ENCODE measurements at places on chromosomes 4 and X. TPM values are rescaled to one million over a fixed set of nuclear protein-coding genes. Genes with fewer than 3 reads are reported as not detected.

Gene TMEM154
- 20.8 TPM for total RNA-seq

DNA sequence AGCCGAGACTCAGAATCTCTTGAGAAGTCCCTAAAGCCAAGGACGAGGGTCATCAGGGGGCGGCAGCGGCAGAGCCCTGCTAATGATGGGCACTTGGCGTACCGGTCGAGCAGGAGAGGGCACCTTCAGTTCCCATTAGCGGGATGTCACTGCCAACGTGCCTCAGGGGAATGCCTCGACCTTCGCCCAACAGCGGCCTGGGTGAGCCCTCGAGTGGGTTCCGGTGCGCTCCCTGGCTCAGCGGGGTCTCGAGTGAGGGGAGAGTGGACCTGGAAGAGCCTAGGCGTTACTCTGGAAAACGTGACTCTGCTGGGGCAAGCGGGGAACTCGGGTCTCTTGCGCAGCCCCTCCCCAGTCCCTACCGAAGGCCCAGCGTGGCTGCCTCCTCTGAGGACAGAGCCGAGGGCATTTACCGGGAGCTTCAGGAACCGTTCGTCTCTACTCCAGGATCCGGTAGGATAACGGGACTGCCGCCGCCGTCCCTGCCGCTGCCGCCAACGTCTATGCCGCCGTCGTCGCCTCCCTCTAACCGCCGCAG is 36.9 kb downstream of the PGRMC1 start:
- DNase-seq, result no peak

- DNase-seq, result peak; percentile 12
These were observed 25.5 kb downstream of the INTS12 start for GRCh38 chr4:105683038-105683437.

DNA sequence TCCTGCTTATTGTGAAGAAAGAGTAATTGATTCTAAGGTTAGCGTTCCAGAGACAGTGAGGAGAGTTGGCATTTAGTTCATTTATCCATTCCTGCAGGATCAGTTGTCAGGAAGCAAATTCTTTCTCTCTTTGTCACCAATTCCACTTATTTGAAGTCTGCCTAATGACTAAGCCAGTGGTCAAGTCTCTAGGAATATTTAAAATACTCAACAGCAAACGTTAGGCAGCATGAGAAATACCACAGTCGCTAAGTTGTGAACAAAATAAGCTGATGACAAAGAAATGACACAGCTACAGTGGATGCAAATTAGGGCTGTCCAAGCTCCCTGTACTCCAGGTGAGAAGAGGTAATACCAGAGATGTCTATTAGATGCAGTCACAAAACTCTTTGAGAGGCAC is 6.6 kb upstream of the MAGEB17 start:
- peak; percentile 92 for DNase-seq

DNA sequence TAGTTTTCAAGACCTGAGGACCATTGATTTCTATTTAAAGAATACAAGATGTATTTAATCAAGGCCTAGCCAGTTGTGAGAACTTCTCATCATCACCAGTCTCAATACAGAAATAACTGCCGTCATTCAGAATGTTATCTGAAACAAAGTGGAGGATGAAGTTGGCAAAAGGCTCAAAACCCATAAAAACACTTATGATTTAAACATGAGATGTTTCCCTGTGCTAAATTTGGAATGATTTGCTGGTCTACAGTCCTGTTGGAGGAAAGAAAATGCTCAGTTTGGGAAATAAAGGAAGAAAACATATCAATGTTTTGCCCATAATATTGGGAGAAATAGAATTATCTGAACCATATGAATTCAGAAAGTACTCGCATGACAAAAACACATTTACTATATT is 192.2 kb downstream of the ADGRA3 start:
- DNase-seq, result no peak

Gene AMOT
- 36.5 TPM for total RNA-seq

DNA sequence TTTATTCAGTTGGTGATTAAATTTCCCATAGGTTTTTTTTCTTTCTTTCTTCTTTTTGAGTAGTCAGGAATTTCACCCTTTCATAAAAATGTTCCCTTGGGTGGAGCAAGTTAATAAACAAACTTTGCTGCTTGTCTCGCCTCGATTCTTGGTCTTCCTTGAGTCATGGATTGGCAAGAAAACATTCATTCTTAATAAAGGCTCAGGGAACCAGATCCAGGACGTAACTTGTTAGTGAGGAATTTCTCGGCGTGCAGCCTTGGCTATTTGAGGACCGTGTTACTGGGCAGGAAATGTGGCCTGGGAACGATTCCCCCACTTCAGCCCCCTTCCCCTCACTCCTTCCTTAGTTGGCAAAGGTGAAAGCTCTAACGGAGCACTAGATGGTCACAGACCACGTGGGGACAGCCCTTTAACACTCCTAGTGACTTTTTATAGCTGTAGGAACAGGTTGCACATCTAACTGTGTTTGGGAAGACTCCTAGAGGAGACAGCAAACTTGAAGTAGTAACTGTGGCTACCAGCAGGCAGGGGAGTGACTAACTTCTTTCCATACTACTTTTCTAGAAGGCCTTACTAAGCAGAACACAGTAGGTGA is 106.8 kb downstream of the UCHL1 start:
- peak; percentile 50 for DNase-seq

Gene MTNR1A
- total RNA-seq, result not detected

GRCh38 chr4:114323841-114324240 is 274.8 kb upstream of the UGT8 start:
- no peak for DNase-seq

DNA sequence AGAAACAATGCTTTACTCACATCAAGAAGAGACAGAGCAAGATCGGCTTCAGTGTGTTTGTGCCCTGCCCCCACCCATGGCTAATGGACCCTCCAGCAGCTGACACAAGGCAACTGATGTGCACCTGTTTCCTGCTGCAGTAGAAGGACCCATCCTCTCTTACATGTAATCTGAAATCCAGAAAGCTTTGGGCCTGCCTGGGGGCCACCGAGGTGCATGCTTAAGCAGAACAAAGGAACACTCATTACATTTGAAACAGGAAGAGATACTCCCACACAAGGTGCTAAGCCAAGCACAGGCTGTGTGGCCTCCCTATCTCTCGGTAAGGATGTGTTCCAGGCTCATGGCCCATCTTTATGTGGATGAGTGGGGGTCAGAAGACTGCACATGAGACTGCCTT is 338.0 kb downstream of the SPOCK3 start:
- DNase-seq, result no peak

Gene CNKSR2
- total RNA-seq, result 3.4 TPM
